ENCODE measurements at places on chromosomes 16 and 17.

DNA sequence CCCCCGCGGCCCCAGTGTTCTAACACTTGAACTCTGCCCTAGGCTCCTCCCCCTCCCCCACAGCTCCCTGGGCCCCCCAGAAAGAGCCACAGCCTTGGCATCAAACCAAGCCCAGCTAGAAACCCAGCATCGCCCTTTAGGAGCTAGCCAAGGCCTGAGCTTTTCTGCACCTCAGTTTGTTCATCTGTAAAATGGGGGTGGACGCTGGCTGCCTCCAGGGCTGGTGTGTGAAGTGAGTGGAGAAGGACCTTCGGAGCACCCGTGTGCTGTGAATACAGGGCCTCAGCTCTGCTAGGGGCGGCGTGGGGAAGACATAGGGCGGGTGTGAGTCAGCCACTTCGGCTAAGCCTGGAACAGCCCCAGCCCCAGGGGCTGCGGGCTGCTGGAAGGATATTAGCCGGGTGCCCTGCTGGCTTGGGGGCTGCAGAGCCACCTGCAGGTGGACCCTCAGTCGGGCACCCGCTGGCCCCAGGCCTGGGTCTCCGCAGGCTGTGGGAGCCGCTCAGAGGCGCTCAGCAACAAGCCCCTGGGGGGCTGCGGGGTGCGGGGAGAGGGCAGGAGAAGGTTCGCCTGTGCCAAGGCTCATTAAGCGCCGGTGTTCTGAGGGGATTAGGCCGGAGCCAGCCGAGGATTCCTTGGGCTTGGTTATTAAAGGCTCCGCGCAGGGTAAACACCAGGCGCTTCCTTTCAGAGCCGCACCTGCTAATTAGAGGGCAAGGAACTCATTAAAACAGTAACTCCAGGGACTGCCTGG, 217.0 kb upstream of the CIBAR2 start:
- no peak for DNase-seq

DNA sequence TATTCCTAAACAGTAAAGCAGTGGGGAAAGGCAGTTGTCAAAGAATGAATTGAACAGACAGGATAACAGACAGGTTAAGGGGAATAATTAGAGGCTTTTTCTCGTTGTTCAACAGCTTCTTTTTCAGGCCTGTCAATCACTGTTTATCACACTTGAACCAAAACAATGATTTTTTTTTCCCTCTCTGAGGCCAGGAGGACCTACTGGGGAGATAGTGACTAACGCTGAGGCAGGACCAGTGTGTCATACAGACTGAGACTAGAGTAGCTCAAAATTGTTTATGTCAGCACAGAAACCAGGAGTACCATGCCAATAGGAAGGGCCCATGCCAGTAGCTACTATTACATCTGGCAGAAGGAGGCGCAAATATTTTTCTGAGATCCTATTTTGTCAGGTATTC, 41.3 kb upstream of the NLK start:
- no peak for DNase-seq

DNA sequence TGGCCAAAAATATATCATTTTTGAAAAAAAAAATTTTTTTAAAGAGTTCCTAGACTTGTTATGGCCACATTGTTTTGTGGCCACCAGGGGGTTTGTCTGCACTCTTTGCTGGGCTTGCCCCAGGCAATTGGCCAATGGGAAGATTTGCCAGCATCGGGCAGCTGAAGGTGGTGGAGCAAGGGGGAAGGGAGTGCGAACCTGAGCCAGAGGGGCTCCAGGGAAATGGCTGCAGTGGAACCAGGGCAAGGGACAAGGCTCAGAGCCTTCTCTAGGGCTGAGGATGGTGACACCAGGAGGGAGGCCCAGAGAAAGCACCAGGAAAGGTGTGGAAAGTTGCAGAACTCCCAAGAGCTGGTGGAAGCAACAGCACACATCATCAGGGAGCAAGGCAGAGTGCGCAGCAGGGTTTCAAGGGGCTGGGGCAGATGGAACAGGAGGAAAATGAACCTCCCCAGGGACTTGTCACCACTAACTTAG, 15.5 kb upstream of the CMIP start:
- no peak for DNase-seq

DNA sequence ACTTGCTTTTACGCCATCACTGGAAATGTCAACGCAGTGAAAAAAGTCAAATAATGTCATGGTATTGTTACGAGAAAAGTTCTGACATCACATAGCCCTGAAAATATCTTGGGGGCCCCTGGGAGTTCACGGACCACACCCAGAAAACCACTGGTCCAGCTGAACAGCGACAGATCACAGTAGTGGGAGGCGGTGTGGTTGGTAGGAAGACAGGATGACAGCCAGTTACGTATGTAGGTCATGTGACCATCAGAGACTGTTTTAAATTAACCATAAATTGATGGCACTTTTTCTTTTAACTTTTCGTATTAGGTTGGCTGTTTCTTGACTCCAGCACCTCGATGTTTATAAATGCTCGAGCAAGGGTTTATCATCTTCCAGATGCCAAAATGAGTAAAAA, 11.9 kb downstream of the ERCC4 start:
- no peak for DNase-seq

DNA sequence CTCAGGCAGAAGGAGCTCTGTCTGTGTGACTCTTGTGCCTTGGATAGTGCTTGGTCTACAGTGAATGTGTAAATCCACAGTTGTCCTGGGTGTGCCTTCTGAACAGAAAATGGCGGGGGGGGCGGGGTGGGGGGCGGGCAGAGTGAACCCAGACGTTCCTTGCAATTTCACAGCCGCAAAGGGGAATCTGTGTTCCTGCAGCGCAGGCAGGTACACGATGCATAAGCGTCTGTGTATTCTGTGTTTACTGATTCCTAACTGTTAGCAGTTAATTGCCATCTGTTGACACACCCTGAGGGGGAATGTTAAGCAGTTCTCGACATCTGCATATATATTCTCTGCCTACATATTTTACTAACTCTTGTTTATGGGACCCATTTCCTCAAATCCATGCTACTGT, 123.5 kb upstream of the ZFHX3 start:
- no peak for DNase-seq

All from stimulated activated CD4-positive, alpha-beta T cell treated with anti-CD3 and anti-CD28 coated beads, TNF-alpha, amount 100 ng/mL, for 48 hours (primary cell).